Fibroblast of skin of right biceps (primary cell): ENCODE measurements at places on chromosomes 3 and 15.

- no peak for DNase-seq
Observed at GRCh38 chr3:160278210-160278609, 53.0 kb downstream of the C3orf80 start.

- peak; percentile 9 for DNase-seq
Observed at GRCh38 chr3:30826531-30826942, 67.9 kb downstream of the GADL1 start.

GRCh38 chr3:151283907-151284461 is 5.6 kb upstream of the P2RY14 start:
- DNase-seq: peak; percentile 45

- no peak for DNase-seq
Observed at GRCh38 chr3:178875836-178876235, 195.8 kb downstream of the ZMAT3 start.

- DNase-seq: peak; percentile 30
Observed at GRCh38 chr3:194691481-194692283, 6.0 kb downstream of the FAM43A start.

DNA sequence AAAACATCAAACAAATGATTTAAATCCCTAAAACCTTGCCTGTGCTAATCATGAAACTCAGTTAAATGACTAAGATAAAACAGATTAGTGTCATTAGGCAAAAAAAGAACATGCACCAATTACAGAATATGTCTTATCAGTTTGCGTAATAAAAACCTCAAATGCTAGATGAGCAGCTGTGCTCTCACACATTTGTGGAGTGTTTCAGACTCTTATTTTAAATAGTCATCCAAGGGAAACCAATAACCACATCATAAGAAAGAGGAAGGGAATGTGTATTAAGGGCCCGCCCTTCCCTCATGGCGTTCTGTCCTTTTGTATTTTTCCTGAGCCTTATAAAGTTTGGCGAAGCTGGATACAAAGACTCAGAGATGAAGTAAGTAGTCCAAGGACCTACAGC is 6.6 kb downstream of the SAMMSON start:
- no peak for DNase-seq

DNA sequence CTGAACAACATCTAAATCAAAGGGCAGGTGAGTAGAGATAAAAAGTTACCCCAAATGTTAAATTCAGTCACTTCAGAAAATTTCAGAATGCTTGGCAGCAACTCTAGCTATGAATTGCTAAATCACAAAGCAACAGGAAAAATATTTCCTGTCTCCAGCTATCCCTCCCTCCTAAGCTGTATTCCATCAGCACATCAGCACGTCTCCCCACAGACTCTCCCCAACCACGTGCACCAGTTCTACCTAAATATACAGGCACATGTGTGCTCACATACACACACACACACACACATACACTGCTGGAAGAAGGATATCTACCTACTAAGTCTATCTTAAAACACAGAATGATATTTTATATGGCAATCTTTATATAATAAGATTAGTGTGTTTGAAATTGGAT is 177.1 kb upstream of the ARHGEF26 start:
- peak; percentile 28 for DNase-seq

DNA sequence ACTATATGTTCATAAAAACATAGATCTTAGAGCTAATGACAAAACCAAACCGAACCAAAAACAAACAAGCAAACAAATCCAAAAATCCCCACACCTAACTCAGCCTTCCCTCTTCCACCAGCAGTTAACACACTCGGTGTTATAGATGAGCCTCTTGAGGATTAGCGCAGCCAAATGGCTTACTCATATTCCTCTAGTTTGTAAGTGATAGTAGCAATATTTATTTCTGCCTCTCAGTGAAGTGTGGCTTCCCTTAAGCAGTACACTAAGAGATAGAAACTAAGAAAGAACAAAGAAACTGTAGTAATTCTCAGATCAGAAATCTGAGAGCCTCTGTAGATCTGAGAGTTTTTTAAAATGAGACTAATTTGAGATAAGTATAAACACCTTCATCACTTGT is 2.4 kb upstream of the NCEH1 start:
- peak; percentile 17 for DNase-seq

GRCh38 chr15:82537351-82537908 is 2.8 kb downstream of the RPS17 start:
- DNase-seq: no peak
